Naive thymus-derived CD8-positive, alpha-beta T cell (primary cell): ENCODE measurements at places on chromosomes 13 and 19. TPM values are rescaled to one million over a fixed set of nuclear protein-coding genes. Genes with fewer than 3 reads are reported as not detected.

DNA sequence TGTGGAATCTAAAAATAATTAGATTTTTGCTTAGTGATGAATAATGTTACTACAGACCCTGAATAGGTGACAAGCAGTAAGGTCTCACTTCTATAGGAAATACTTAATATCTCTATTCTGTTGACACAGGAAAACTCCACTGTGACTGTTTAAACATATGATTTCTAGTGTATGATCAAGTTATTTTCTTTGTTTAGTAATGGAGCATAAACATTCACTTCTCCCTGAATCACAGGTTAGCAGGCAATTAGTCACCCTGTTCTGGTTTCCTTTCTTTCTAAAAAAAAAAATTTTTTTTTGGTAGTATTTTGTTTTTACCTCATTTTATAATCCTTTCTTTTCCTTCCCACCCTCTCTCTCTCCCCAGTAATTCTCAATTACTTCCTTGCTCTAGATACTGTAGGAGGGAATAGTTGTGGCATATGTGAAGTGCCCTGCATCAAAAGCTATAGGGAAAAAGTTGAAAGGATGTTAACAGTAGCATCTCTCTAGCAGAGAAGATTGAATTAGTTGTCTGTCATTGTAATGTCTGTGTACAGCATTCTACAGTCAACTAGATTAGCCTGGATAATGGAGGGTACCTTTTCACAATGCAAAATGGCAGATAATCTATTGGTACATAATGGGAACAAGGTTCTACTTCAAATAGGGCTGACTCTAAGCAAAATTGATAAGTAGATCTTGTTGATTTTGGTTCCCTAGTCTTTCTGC, 3.5 kb downstream of the HS6ST3 start:
- DNase-seq: no peak

CARD8 gene
- 301 TPM for total RNA-seq

PRRG2 gene
- total RNA-seq: 2.4 TPM

- no peak for DNase-seq
These were observed 33.6 kb downstream of the TSHZ3 start for GRCh38 chr19:31315652-31316051.

GRCh38 chr13:28099396-28100149, 803 bp downstream of the FLT3 start:
- DNase-seq: no peak

DNA sequence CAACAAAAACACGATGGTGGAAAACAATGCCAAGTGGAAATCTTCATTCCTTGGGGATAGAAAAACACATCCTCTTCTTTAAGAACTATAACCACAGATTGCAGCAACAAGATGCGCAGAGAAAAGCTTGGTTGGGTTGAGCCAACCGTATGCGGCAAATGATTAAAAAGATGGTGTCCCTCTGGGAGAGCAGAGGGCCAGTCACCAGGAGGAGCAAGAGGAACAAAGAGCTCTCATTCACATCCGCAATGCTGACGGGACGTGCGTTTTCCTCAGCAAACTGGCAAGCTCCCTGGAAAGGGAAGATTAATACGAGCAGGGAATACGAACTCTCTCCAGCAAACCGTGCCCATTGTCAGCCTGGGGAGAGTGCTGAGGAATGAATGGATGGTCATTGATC, 141.6 kb downstream of the KATNAL1 start:
- DNase-seq: no peak
